ENCODE measurements at places on chromosomes 7 and 10. TPM values are rescaled to one million over a fixed set of nuclear protein-coding genes. Genes with fewer than 3 reads are reported as not detected.
A peak's percentile ranks its signal among the peaks of the same experiment; 100 is the strongest.

DNA sequence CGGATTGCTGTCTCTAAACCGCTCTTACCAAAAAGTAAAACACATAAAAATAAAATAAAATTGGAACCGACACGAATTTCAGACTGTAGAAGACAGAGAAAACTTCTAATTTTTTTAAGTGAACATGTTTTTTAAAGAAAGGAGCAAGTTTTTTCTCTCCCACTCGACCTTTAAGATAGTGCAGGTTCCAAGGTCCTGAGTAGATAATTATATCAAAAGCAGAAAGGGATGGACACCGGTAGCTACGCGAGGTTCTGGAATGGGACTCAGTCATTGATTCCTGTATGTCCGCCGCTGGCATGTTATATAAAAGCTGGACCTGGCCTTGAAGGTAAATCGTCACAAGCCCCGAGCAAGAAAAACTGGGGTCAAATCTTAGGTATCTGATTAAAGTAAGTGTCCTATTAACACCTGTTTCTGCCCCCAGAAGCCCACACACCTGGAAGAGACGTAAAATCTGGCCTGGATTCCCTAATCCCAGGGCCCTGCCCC, 462 bp upstream of the CISD1 start:
- DNase-seq: no peak

C10orf53 gene
- total RNA-seq: not detected

- no peak for DNase-seq
These were observed 86.2 kb downstream of the ZNF365 start for GRCh38 chr10:62460393-62460792.

DNA sequence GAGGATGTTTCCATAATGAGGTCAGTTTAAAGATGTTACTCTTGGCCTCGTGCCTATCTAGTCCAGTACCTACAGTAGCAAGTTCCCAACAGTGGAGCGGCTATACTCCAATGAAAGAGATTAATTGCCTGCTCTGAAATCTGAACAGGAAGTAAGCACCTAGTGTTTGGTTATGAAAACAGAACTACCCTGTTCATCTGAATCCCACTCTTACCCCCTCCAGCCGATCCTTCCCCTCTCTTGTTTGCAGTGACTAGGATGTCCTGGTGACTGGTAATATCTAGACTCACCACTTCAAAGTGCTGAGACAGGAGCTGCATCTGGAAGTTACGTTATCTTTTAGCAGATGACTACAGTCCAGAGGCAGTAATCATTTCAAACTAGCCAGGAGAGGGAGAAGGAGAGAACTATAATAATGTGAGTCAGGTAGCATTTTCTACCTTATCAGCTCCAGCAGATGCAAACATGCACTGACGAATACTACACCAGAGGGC, 666.7 kb upstream of the NRP1 start:
- DNase-seq: peak; percentile 27

GRCh38 chr10:118534136-118534535, 61.3 kb downstream of the PRLHR start:
- no peak for DNase-seq

PNLIPRP3 gene
- total RNA-seq: 1.3 TPM

CHAT gene
- total RNA-seq: 8.7 TPM

- DNase-seq: peak; percentile 29
These were observed 2.2 kb upstream of the HIP1 start for GRCh38 chr7:75740846-75741497.

TRIL gene
- total RNA-seq: 26.1 TPM

DNA sequence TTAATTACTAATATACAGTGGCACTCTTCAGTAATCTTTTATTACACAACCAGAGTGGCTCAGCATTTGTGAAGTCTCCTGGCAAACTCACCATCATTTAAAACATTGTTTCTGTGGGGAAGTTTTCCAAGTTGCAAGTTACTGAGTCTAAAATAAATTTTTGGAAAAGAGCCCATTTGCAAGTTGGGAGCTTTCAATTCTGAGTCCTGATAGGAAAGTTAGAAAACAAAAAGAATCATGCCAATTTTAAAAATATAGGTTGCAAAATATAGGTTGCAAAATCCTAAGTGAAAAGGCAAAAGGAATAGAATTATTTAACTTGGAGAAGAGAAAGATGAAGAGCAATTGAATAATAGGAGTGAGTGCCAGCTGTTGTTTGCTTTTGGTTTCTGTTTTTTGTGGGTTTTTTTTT, 378.8 kb upstream of the C7orf33 start:
- no peak for DNase-seq

- DNase-seq: no peak
These were observed 4.9 kb upstream of the HOXA10 start for GRCh38 chr7:27179030-27179429.

GRCh38 chr10:71084061-71084817, 128.1 kb upstream of the UNC5B start:
- peak; percentile 22 for DNase-seq

MMD2 gene
- not detected for total RNA-seq

- DNase-seq: peak; percentile 66
These were observed 10.5 kb upstream of the MTPAP start for GRCh38 chr10:30359373-30360206.

DNA sequence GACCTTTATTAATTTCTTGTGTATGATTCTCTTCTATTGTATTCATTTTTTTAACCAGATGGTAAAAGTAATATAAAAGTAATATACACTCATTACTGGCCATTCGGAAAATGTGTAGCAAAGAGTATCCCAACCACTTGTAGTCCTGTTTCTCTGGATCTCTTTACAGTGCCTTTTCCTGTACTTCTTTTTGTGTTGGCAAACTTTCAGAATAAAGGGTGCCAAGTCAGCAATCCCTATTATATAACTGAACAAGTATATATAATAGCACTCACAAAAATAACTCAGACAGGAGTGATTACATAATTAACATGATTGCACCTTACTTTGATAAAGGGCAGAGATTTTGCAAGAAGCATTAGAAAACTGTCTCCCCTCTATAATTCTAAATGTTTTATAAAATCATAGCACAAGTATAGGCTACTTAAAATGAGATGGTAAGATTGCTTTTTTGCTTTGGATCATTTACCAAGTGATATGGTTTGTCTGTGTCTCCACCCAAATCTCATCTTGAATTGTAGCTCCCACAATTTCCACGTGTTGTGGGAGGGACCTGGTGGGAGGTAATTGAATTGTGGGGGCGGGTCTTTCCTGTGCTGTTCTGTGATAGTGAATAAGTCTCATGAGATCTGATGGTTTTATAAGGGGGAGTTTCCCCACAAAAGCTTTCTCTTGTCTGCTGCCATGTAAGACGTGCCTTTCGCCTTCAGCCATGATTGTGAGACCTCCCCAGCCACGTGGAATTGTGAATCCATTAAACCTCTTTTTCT, 41.5 kb upstream of the EPC1 start:
- DNase-seq: no peak

- DNase-seq: no peak
These were observed 38.7 kb downstream of the RAB18 start for GRCh38 chr10:27542812-27543211.

DNAJC30 gene
- total RNA-seq: 3.6 TPM

LMOD2 gene
- not detected for total RNA-seq

- DNase-seq: no peak
These were observed 5.9 kb downstream of the PITRM1 start for GRCh38 chr10:3166496-3167290.

- no peak for DNase-seq
These were observed 17.5 kb downstream of the HYCC1 start for GRCh38 chr7:22996470-22996869.

- no peak for DNase-seq
These were observed 159.9 kb upstream of the RNF32 start for GRCh38 chr7:156480671-156481070.

DNA sequence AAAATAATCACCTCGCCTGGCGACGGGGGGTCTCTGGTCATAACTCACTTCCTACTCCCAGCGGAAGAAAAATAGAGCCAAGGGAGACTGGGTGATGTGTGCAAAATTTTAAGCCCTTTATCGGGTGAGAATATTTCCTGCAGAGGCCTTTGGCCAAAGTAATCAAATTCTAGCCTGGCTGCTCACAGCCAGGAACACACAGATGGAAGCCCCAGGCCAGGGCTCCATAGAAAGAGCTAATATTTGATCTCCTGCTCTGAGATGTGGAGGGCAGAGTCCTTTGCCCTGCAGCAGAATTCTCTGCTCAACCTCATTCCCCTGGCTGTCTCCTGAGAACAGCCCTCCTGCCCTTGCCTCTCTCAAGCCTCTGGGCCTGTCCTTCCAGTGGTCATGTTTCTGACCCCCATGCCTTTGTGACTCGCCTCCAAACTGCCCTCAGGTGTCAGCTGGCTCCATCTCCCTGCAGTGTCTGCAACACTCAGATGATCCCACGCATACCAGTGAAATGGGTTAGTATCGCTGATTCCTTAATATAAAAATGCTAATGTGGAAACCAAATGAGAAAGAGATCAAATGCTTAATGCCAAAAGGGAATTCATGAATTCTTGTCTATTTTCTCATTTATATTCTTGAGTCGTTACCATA, 34.5 kb downstream of the FRMD4A start:
- peak; percentile 18 for DNase-seq

HSPA14 gene
- 1.2 TPM for total RNA-seq

GRCh38 chr7:115844857-115845256, 185.7 kb downstream of the TFEC start:
- DNase-seq: no peak

ZNF804B gene
- total RNA-seq: 0.37 TPM

RGS10 gene
- 12.3 TPM for total RNA-seq

DNA sequence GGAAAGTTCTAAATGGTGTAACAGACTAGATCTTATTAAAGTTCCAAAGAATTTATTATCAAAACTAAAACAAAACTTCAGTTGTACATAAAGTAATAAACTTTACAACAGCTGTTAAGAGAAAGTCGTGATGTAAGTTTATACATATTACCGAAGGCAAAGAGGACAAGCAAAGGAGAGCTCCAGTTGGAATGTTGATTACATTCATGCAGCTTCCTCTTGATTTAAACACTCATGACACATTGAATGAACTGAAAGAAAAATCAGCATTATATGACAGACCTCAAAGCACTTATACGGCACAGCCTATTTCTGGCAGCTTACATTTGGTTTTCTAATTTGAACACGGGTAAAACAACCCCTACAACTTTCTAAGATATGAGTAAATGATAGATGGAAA, 13.6 kb downstream of the SRI start:
- DNase-seq: no peak

- DNase-seq: no peak
These were observed 185.7 kb downstream of the SFMBT2 start for GRCh38 chr10:7225133-7225532.

GRCh38 chr7:24595671-24596418, 22.6 kb downstream of the PALS2 start:
- no peak for DNase-seq

COL17A1 gene
- 53.3 TPM for total RNA-seq

CPA2 gene
- 64.7 TPM for total RNA-seq

DNA sequence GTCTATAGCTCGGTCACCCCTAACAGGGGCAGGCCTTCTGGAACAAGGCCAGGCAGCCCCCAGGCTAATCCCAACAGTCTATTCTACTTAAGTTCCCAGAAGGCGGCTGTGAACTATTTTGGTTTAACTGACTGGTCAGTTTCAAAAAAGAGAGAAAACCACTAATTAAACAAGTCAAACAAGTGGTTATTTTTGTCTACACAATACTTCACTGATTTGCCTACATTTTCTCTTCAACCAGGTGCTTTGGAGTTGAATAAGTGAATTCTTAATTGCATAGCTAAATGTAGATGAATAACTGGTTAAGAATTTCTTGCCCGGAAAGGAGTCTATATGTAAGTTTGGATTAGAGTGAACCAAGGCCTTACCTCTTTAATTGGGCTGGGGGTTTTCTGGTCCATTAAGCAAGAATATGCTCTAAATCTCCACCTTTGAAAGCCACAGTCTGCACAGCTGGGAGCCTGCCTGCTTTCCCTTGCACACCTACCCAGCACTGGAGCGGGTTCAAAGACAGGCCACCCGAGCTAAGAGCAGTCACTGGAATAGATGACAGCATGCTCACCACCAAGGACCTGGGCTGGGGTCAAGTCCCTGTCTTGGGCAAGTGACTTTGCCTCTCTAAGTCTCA, 70.4 kb downstream of the TBXAS1 start:
- DNase-seq: no peak

DNA sequence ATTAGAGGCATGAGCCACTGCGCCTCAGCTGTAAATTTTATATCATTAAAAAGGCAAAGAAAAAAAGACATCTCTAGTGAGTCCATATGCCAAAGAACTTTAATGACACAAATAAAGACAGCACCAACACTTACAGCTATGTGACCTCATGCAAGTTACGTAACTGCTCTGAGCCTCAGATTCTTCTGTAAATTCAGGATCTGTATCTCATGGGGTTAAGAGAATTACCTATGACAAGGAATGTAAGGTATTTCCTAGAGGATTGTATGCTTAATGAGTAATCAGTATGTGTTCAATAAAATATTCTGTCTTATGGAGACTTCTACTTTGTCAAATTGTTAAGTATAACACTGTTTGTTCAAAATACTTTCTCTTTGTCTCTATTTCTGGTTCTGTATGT, 274.0 kb upstream of the GLI3 start:
- no peak for DNase-seq

DNA sequence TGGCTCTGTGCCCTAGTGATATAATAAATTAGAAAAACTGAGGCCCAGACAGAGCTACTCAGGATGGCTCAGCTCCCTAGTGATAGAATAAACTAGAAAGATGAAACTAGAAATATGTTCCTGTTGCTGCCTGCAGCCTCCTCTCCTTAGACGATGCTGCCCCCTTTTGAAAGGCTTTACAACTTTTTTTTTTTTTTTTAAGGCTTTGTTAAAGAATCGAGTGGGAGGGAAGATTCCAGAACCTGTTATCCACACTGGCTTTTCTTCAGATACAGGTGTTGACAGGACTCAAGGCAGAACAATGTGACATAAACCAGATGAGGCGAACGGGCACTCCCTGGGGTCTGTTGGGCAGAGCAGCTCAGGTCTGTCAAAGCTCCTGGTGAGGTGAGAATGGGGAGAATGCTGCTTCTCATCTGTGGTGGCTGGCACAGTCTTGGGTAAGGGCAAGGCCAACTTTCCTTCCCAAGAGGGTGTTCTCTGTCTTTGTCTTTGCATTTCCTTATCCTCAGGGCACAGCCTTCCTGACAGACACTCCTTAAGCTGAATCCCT, 175.1 kb downstream of the COBL start:
- DNase-seq: peak; percentile 62

DNA sequence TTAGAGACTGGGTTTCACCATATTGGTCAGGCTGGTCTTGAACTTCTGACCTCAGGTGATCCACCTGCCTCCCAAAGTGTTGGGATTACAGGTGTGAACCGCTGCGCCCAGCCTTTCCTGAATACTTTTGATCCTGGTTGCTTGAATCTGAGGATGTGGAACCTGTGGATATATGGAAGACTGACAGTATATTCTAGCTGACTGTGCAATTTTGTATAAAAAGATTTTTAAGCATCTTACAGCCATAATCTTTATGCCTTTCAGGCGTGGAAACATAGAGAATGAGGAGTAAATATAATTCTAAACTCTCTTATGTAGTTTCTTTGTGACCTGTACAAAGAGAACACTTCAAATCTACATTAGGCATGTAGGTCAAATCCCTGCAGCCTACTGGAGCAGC, 16.2 kb downstream of the TSPAN14 start:
- DNase-seq: no peak

DNA sequence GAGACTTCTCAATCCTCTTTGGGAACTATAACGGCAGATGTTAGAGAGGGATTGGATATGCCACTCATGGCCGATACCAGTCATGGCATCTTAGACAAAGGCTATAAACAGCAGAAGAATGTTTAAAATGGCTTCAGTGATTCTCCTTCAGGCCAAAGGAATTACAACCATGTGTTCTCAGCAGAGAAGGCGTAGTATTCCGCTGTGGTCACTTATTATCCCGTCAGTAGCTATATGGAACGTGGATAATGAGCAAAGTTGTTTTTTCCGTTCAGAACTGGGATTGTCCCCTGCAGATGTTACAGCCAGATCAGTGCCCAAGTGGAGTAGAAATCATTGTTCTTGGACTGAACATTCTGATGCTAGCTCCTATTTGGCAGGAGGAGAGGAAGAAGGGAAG, 43.1 kb downstream of the TEX36 start:
- no peak for DNase-seq

Measured in stomach (tissue), 19 donors.